ENCODE measurements at places on chromosomes 2 and 18.

GRCh38 chr2:19775315-19775714 is 126.5 kb downstream of the TTC32 start:
- DNase-seq: no peak

DNA sequence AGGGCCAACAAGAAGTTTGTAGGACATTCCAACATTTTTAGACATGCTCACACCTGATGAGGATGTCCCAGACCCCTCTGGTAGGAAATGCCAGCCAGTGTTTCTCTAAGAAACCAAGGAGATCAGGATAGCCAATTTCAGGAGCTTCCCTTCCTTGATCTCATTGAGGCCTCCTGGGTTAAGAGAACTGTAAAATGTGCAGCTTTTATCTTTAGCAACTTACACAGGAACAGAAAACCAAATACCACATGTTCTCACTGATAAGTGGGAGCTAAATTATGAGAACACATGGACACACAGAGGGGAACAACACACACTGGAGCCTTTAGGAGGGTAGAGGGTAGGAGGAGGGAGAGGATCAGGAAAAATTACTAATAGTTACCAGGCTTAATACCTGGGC is 99.6 kb upstream of the MAP2 start:
- DNase-seq: no peak

- no peak for DNase-seq
Measured at GRCh38 chr2:88760819-88761598, 69.5 kb downstream of the RPIA start.

- DNase-seq: no peak
Measured at GRCh38 chr2:2482851-2483250, 151.8 kb upstream of the MYT1L start.

GRCh38 chr2:128452536-128453530 is 134.2 kb upstream of the HS6ST1 start:
- no peak for DNase-seq

DNA sequence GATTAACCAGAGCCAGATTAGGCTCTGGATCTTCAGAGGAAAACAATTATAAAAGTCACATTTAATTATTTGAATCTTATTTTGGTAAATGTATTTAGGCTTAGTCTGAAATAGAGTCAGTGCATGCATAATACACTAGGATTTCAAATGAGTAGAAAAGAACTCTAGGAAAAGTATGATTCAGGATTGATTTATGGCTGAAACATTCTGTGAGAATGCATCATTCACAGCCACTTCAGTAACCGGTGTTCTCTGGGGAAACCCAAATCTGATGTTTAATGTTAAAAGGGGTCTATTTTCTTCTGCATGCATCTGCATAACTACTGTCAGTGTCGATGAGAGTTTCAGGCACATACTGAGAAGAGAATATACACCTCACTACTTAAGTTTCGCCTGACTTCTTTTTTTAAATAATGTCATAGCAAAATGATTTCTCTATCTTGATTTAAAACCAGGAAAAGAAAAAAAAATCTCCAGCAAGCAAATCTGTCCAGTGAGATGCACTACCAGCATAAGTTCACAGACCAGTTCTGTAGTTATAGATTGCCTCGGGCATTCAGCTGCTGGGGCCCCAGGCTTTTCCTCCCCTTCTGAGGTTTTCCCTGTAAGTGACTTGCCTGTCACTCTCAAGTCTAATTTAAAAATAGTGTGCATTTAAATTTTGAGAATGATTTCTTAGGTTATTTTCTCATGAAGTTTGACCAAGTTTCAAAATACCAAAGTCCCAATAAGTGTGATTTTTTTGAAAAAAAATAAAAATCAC is 501.5 kb downstream of the NR4A2 start:
- no peak for DNase-seq

- DNase-seq: no peak
Measured at GRCh38 chr2:238790833-238791230, 57.1 kb upstream of the TWIST2 start.

DNA sequence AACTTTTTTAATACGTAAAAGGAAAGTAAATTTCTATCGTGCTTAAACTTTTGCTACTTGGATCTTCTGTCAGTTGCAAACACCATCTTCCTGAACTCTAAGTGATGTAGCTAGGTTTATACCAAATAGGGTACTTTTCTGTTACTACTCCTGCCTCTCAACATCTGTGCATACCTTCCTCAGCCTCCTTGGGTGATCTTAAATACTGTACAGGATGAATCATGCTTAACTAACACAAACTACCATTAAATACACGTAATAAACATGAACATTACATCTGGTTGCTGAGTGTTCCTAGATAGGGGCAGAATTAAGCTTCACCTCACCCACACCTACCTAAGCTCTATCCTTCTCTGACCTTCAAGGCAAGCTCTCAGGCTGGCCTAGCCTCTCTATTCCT is 398.0 kb downstream of the TXNL1 start:
- DNase-seq: no peak
